Activated naive CD8-positive, alpha-beta T cell treated with anti-CD3 and anti-CD28 coated beads, Interleukin-2, amount 10 ng/mL, durations not matched to agents 7 days and 5 days (primary cell): ENCODE measurements at places on chromosomes 3 and 15.

GRCh38 chr3:44893097-44893496, 18.7 kb downstream of the TGM4 start:
- no peak for DNase-seq

- DNase-seq: no peak
Measured at GRCh38 chr15:67855842-67856241, 16.0 kb upstream of the RNU6-1 start.

DNA sequence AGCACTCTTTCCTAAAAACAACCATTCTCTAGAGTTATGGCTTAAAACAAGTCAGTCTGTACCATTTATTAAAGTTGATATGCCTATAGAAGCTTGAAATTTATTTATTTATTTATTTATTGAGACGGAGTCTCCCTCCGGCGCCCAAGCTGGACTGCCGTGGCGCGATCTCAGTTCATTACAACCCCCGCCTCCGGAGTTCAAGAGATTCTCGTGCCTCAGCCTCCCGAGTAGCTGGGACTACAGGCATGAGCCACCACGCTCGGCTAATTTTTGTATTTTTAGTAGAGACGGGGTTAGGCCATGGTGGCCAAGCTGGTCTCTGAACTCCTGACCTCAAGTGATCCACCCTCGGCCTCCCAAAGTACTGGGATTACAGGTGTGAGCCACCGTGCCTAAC, 1.5 kb upstream of the TTC14 start:
- DNase-seq: no peak

GRCh38 chr3:14716591-14716990, 41.6 kb downstream of the C3orf20 start:
- DNase-seq: no peak

DNA sequence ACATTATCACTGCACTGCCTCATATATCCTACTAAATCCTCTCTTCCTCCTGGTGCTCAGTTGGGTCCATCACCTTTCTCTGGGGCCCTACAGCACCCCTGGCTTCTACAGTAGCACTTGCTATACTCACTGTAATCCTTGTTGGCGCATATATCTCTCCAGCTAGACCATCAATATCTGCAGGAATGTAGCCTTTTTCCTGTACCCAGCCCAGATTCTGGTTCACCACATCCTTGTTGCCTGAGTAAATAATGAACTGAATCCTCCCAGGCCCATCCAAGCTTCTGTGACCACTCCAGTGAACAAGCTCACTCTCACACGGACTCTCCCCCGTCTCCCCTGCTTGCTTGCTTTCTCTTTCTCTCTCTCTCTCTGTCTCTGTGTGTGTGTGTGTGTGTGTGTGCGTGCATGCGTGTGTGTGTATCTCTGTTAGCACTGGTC, 62.5 kb upstream of the LIPC start:
- no peak for DNase-seq
